Activated CD4-positive, alpha-beta T cell treated with anti-CD3 and anti-CD28 coated beads for 1 hour (primary cell): ENCODE measurements at places on chromosomes 13 and 19.

DNA sequence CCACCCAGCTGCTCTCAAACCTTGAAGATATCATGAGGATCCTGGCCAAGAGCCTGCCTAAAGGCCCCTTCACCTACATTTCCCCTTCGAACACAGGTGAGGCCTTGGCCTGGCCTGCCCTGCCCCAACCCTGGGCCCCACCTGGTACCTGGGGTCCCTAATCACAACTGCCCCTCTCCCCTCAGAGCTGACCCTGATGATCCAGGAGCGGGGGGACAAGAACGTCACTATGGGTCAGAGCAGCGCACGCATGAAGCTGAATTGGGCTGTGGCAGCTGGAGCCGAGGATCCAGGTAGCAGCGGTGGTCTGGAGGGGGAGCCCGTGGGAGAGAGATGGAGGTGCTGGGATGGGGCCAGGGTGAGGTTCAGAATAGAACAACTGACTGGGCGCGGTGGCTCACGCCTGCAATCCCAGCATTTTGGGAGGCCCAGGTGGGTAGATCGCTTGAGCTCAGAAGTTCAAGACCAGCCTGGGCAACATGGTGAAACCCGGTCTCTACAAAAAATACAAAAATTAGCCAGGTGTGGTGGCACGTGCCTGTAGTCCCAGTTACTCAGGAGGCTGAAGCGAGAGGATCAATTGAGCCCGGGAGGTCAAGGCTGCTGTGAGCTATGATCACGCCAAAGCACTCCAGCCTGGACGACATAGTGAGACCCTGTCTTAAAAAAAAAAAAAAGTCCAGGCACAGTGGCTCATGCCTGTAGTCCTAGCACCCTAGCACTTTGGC lies 17.5 kb downstream of the DDX39A start:
- DNase-seq = no peak

GRCh38 chr13:92590503-92590908 lies 636.1 kb upstream of the GPC6 start:
- DNase-seq = no peak

- DNase-seq = no peak
These were observed 827 bp downstream of the CKM start for GRCh38 chr19:45321848-45322247.

DNA sequence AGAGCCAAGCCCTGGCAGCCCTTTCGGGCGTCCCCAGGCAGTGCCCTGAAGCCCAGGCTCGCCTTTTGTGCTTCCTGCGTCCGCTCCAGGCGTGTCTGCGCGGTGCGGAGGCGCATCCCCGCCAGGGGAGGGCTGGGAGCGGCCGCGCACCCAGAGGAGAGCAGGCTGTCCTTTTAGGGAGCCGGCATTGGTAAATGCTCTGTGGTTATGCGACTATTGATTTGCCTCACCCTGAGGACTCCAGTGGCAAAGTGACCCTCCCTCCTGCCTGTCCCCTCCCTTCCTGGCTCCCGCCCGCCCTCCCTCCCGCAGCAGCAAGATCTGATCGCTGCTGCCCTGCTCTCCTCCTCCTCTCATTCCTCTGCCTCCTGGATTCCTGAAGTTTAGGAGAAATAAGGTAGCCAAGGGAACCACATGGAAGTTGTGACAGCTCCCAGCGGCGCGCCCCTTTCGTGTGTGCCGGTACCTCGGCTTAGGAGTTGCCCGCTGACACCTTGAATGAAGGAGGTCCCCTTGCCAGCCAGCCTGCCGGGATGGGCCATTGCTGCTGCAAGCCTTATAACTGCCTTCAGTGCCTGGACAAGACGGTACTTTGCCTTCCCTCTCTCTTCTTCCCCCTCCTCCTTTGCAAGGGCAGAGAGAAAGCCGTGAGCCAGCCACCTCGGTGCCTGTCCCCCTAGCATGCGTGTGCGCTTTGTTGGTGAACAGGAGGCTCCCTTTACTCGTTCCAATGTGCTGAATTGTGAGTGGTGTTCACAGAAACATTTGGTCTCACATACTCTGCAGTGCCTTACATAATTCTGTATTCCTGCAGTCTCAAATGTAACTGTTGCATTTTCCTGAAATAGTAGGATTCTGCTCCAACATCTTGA lies 166.9 kb downstream of the SLC7A1 start:
- no peak for DNase-seq
